ENCODE measurements at places on chromosomes 3 and 15.

- DNase-seq: no peak
Observed at GRCh38 chr3:120506828-120507774, 56.3 kb upstream of the FSTL1 start.

DNA sequence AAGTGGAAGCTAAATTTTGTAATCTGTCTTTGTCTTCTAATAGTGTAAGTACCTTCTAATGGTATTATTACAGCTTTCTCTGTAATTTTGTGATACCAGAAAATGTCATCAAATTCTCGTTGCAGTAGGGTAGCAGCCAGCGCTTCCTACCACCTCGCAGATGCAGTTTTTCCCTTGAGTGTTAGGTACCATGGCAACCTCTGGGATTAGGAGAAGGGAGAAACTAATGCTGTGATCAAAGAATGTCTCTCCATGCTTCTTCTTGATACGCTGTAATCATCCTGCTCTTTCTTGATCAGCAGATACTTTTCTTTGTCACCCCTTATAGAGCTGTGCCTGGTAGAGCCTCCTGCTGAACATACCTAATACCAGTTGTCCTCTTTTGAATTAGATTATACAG lies 27.7 kb downstream of the SRP14 start:
- DNase-seq: no peak

- DNase-seq: no peak
Observed at GRCh38 chr3:176068750-176069149, 1128.5 kb downstream of the TBL1XR1 start.

DNA sequence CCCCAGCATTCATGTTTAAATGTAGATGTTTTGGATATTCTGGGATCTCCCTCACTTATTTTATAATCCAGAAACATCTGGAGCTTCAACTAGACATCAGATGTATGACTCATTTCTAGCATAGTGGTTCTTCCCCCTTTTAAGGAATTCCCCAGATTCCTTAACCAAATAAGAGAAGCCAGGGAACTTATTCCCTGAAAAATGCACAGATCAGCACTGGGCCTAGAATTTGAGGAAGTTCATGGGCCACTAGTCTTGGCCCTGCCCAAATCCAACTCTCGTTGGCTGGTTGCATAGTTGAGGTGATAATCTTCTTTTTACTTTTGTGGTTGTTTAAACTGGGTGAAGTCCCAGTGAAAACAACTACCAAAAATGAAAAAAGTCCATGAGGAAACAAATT lies 20.4 kb downstream of the RARRES1 start:
- no peak for DNase-seq

DNA sequence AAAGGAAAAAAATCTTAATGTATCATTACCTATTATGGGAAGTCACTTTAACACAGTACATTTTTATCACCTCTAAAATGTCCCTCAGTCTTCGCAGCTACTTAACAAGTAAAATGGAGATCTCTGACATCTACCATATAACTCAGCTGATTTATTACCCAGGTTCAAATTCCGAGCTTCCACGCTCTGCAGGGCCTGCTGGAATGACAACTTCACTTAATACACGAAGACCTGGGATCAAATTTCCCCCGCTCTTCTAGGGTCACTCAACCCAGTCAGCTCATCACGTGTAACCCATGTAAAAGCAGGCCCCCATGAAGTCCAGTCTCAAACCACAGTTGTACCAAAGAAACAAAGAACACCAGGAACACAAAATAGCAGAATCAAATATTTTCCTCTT lies 44.2 kb upstream of the ACP3 start:
- DNase-seq: no peak

DNA sequence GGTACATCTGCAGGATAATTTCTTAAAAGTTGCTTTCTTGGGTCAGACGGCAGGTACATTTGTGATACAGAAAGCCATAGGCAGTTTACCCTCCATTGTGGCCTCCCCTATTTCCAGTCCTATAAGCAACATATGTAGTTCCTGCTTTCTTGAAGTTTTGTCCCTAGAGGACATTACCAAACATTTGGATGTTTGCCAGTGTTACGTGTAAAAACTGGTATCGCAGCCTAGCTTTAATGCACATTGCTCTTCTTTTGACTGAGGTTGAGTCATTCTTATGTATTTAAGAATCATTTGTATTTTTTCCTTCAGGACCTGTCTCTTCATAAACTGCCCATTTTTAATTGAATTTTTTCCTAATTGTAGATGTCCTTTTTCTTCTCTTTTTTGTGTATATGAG lies 114.3 kb downstream of the DIPK2A start:
- no peak for DNase-seq

DNA sequence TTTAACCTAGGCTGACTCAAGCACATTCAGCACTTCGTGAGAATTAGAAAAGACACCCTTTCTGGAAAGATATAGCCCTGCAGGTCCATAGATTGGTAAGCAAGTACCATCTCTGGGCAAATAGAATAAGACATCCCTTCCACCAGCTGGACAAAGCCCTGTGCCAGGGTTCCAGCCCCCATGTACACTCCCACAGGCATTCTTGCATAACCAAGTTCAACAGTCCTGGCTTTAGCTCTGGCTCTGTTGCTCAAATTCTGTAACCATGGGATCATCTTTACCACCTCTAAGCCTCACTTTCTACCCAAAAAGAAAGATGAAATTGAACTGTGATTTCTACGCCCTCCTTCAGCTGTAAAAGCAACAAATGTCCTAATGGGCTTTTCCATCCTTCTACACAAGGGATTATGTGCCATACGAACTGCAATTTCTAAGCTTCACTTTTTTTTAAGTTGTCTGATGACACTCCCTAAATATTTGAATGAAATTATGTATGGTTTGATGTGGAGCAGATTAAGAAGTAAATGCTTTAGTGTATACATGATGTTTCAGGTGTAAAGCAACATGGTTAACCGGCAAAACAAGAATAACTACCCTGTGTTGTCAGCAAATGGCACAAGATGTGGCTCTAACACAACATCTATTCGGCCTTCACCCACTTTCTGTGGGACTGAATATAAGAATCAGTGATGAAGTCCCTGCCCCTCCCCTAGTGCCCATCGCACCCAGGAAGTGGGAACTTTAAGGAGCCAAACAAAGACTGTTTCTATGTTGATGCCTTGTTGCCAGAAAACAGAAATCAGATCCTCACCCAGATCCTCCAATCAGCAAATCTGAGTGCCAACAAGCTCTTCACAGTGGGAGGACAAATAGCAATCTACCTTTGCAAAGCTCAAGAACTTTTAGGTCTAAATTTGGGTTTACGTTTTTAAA lies 165.7 kb downstream of the P3H2 start:
- DNase-seq: no peak

- no peak for DNase-seq
Observed at GRCh38 chr3:8981296-8981695, 18.0 kb upstream of the RAD18 start.

DNA sequence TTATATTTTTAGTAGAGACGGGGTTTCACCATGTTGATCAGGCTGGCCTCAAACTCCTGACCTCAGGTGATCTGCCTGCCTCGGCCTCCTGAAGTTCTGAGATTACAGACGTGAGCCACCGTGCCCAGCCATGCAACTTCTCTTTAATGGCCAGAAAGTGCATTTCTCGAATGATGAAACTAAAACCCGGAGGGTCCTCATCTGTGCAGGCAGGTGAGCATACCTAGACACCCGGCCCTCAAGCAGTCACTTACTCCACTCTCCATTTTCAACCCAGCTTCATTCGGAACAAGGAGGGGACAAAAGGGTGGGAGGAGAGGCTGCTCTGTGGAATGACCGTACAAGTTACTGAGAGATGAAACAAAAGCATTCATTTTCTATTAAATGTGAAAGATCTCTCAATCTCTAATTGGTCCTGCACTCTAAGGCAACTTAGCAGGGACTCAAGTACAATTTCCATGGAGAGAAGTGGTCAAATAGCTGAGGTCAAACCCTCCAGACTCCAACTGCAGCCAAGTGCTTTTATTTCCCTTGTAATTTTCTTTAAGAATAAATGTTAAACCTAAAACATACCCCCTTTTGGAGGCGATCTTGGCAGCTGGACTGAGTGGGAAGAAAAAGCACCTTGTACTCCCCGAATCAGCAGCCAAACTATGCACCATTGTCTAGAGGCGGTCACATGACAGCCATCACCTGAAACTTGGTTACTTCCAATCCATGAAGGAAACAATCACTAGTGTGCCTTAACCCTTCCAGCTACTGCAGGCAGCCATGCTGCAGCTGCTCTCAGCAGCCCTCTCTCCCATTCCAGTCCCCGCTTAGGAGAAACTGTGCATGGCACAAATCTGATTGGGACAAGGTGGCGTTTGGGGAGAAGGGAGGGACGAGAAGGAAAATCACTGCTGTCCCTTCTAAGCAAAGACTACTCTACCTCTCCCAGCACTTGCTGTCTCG lies 62.2 kb downstream of the VGLL4 start:
- DNase-seq: no peak

DNA sequence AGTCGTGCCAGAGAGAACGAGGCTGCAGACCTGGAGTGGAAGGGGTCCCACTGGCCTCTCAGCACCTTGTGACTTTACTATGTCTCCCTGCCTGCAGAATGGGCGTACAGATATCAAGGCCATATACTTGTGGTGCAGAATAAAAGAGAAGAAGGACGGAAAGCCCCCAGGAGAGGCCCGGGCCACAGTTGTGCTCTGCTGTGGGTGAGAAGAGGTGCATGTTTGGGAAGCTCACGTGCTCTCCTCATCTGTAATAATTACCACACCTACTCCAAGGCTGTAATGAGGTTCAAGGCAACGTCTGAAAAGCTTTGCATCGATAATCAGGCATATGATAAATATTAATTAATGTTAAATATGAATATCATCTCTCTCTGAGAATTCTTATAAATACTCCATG lies 58.0 kb downstream of the MGLL start:
- no peak for DNase-seq

GRCh38 chr3:36653095-36653494 lies 111.3 kb downstream of the DCLK3 start:
- DNase-seq: no peak

DNA sequence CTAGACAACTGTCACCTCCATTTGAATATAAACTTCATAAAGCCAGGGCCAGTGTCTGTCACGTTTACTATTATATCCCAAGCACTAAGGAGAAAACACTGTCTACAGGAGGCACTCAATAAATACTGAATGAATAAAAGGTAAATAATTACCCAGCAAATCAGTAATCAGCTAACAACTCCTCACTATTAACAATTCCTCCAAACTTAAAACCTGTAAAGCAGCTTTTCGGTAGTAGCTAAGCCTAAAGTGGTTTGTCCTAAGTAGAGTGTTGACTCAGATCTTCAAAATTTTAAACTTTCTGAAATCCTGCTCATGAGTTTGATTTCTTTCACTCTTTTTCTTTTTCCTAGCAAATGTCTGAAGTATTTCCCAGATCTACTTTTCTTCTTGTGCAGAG lies 39.9 kb downstream of the C3orf80 start:
- no peak for DNase-seq

- no peak for DNase-seq
Observed at GRCh38 chr15:34597316-34597715, 13.9 kb upstream of the GOLGA8B start.

DNA sequence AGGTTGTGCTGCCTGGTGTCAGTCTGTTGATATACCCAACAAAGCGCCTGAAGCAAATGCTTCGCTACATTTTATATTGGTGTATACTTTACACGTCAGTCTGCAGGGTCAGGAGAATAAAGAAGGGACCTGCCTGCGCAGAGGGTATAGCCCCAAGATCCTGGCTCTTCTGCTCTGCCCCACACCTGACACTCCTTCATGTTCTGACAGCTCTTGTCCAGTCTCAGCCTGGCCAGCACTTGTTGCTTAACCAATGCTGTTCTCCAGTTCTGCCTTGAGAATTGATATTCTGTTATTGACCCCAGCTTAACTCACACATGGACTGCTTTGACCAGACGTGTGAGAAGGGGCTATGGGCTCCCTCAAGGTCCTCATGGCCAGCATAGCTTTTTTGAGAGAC lies 35.8 kb upstream of the BSN start:
- no peak for DNase-seq

- DNase-seq: no peak
Observed at GRCh38 chr15:74041777-74042435, 40.4 kb downstream of the GOLGA6A start.

GRCh38 chr15:63048776-63049665 lies 6.5 kb downstream of the TPM1 start:
- peak; percentile 14 for DNase-seq

DNA sequence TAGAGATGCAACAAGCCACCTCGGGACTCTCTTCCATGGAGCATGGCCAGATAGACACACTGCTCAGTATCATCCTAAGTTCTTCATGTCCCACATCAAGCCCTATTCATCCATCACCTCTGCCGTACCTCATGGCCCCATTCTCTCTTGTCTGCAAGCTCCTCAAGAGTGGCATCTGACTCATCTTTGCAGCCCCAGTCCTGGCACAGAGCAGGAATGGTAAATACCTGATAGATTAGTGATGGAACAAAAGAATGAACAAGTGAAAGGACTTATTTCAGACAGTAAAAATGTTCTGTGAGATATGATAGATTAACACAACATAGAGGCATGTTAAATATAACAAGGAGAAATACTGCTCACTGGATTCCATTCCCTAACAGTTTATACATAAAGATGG lies 176.4 kb downstream of the ISL2 start:
- no peak for DNase-seq

DNA sequence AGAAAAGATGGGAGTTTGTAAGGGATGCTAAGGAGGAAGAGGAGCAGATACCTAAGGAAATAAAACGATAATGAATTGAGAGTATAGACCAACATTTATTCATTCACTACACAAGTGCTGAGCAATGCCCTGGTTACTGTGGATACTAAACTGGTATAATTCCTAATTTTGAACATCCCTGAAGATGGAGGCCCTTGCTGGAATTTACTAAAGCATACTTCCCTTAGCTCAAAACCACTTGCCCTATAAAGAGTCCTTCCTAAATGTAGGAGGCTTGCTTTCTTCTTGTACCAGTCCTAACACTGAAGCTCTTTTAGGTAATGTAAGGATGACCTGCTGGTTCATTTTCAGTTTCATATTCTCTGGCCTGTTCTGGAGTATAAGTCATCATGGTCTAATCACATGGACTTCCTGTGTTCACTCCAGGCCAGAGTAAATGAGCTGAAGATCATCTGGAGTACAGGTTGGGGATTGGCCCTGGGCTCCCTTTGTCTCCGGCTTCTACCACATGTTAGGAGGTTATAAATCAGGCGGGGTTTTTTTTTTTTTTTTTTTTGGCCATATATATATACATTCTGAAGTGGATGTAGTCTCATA lies 40.1 kb upstream of the MTMR10 start:
- DNase-seq: no peak

GRCh38 chr3:4835616-4836043 lies 143.6 kb upstream of the BHLHE40 start:
- peak; percentile 26 for DNase-seq

DNA sequence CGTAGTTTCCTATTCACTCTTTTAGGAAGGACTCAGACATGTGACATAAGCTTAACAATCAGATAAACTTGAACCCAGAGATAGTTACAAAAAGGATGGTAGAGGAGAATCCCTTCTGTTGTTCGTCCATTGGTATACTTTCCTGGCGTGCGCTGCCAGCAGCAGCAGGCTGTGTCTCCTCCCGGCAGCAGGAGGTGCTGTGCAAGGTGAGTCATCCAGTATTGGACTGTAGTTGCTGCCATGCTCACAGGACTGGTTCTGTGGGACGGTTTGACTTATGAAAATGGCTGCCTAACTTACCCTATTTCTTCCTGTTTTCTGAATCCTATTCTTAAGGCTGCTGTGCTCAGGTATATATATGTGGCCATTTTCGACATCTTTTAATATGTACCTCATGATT lies 253.4 kb upstream of the LRRC3B start:
- DNase-seq: no peak
